ENCODE measurements at places on chromosomes 6 and 20. TPM values are rescaled to one million over a fixed set of nuclear protein-coding genes. Genes with fewer than 3 reads are reported as not detected.

DNA sequence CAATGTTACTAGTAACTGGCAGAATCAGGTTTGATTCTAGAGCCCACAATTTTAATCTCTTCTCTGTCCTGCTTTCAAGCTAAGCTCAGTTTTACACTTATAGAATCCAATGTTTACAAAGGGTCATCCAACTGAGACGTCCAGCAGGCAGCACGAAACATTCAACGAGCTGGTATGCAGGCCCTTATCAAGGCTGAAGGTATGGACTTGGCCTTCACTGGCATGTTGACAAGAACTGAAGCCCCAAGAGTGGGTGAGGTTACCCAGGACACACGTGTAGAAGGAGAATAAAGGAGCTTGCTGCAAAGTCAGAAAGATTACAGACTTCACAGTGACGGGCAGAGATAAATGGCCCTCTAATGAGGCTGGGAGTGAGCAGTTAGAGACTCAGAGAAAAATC, 187.4 kb downstream of the KIF16B start:
- H3K27me3 ChIP-seq: no peaks in the 10 kb centered on the region
- no peak for DNase-seq
- no peak overlapping the region for H3K27ac ChIP-seq
- no peak overlapping the region for H3K4me3 ChIP-seq

DNA sequence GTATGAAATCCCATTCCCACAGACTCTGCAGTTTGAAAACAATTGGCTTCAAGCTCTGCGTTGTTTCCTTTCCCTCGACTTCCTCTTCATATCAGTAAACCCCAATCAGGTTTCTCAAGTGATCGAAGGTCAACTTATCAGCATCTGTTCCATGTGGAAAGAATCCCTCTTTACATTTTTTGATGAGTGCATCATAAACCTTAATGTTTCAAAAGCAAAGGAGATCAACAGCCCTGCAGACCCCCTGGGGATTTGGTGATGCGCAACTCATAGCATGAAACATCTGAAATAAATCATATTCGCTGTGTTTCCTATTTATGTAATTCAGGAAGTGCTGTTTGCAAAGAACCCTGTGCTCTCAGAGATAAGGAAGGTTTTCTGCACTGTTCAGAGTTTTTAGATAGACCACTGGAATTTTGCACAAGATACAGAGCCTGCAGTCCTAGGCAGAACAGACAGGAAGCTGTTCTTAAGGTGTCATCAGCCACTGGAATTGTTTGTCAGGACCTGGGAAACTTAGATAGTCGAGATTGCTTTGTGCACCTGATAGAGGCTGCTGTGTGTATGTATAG, 216.0 kb downstream of the HIVEP2 start:
- no peak overlapping the region for H3K27ac ChIP-seq
- DNase-seq: no peak
- no peaks in the 10 kb centered on the region for H3K36me3 ChIP-seq

GRCh38 chr6:30184417-30185031, 21.2 kb downstream of the TRIM15 start:
- peaks cover 40% of the 10 kb centered on the region for H3K36me3 ChIP-seq
- no peak for DNase-seq
- no peak overlapping the region for H3K4me3 ChIP-seq
- no peak overlapping the region for H3K27ac ChIP-seq
- H3K27me3 ChIP-seq: peaks cover 7% of the 10 kb centered on the region

GRCh38 chr20:25081065-25081729, 744 bp downstream of the VSX1 start:
- DNase-seq: peak; percentile 67
- H3K4me1 ChIP-seq: peaks cover 10% of the 10 kb centered on the region
- no peak overlapping the region for H3K27ac ChIP-seq
- no peak overlapping the region for H3K4me3 ChIP-seq

DNA sequence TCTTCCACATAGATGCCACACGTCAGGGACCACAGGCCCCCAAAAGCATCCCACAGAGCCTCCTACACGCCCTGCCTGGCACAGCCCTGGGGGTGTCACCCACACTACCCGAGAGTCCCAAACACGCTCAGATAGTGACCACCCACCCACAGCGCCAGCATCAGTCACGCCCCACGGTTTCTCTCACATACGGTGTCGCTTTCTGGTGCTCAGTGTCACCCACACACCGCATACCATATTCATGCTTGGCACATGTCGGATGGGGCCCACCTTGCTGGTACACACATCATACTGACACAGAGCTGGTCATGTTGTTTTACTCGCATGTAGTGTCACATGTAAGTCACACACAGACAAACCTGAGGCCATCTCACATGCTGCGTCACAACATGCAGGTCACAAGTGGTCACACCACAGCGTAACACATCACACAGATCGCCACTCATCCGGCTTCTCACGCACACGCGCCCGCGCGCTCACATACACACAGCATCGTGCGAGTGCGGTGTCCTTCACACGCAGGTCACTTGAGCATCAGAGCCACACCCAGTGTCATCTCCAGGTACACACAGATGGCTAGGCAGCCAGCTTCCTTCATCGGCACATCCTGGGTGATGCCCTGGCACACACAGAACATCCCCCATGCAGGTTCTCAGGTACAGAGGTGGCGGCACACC, 3.4 kb downstream of the TEAD3 start:
- H3K27me3 ChIP-seq: peaks cover 12% of the 10 kb centered on the region
- H3K27ac ChIP-seq: peak overlapping the region; percentile 4
- DNase-seq: no peak
- no peaks in the 10 kb centered on the region for H3K36me3 ChIP-seq
- H3K4me1 ChIP-seq: peaks cover 16% of the 10 kb centered on the region
- no peak overlapping the region for H3K4me3 ChIP-seq

- H3K27me3 ChIP-seq: no peaks in the 10 kb centered on the region
- no peak overlapping the region for H3K27ac ChIP-seq
- H3K4me1 ChIP-seq: peaks cover 13% of the 10 kb centered on the region
Observed at GRCh38 chr20:41304424-41305079, 13.0 kb downstream of the ZHX3 start.

DNA sequence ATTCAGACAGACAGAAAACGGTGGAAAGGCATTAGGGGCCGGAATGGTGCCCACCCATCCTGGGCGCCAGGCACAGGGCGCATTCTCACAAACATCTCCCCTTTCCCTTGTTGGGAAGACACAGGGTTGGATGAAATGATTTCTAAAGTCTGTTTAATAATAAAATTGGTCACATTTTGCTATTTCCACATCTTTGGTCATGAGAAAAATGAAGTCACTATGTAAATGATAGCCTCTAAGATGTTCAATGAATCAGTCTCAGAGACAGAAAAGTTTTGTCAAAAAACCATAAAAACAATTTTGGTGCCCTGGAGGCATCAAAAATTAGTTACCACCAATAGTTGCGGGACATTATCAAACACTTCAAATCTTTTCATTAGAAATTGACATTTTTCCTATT, 40.7 kb downstream of the PRR18 start:
- no peaks in the 10 kb centered on the region for H3K36me3 ChIP-seq
- no peak overlapping the region for H3K27ac ChIP-seq
- H3K4me3 ChIP-seq: no peak overlapping the region
- no peak for DNase-seq

GRCh38 chr20:8242827-8243724, 111.0 kb downstream of the PLCB1 start:
- no peak overlapping the region for H3K4me3 ChIP-seq
- H3K27me3 ChIP-seq: no peaks in the 10 kb centered on the region
- no peaks in the 10 kb centered on the region for H3K36me3 ChIP-seq
- no peak for DNase-seq
- no peaks in the 10 kb centered on the region for H3K4me1 ChIP-seq
- H3K27ac ChIP-seq: no peak overlapping the region

The PAX1 gene
- total RNA-seq: not detected

DNA sequence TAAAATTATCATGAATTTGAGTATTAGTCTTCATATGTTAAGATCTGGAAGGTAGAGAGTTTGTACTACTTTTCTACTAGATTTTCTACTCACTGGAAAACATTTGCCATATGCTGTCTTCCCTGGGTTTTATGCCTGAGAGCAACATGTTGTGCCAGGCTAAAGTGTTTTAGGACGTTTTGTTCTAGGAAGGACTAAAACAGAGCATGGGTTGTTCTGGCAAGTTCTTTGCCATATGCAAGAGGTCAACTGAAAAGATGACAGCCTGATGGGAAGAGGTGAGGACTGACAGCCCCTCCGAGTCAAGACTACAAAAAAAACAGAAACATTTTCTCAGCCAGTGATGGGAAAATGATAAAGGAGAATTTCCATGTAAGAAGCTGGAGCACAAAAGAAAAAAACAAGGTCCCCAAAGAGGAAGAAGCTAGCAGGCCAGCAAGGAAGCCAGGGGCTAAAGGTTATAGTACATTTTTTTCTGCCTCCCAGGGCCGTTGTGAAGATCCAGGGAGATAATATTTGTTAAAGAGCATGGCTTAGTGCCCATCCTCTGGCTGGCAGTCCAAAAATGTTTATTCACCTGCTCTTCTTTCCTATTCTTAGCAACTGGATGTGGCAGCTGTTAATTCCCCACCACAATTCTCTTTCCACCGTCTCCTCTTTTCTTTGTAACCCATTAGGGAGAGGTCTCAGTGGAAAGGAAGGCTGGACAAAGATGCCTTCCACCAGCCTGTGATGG, 7.8 kb downstream of the SCGN start:
- DNase-seq: no peak
- H3K4me1 ChIP-seq: no peaks in the 10 kb centered on the region
- H3K4me3 ChIP-seq: no peak overlapping the region
- H3K36me3 ChIP-seq: no peaks in the 10 kb centered on the region
- peaks cover 17% of the 10 kb centered on the region for H3K27me3 ChIP-seq

The SIRPG gene
- total RNA-seq: 112 TPM

- peaks cover 4% of the 10 kb centered on the region for H3K27me3 ChIP-seq
- H3K4me3 ChIP-seq: no peak overlapping the region
- no peaks in the 10 kb centered on the region for H3K4me1 ChIP-seq
- H3K36me3 ChIP-seq: no peaks in the 10 kb centered on the region
Observed at GRCh38 chr6:116057766-116058165, 2.9 kb downstream of the FRK start.

GRCh38 chr20:7579888-7580287, 360.4 kb downstream of the HAO1 start:
- no peaks in the 10 kb centered on the region for H3K36me3 ChIP-seq
- no peak overlapping the region for H3K4me3 ChIP-seq
- H3K4me1 ChIP-seq: no peaks in the 10 kb centered on the region
- DNase-seq: no peak

- H3K27ac ChIP-seq: peak overlapping the region; percentile 34
- peaks cover 3% of the 10 kb centered on the region for H3K27me3 ChIP-seq
- H3K4me1 ChIP-seq: peaks cover 26% of the 10 kb centered on the region
- peaks cover 5% of the 10 kb centered on the region for H3K36me3 ChIP-seq
- no peak overlapping the region for H3K4me3 ChIP-seq
- DNase-seq: peak; percentile 23
Observed at GRCh38 chr6:89051676-89052075, 28.9 kb upstream of the PNRC1 start.

The TEAD3 gene
- 0.21 TPM for total RNA-seq

- peaks cover 4% of the 10 kb centered on the region for H3K27me3 ChIP-seq
- no peak overlapping the region for H3K27ac ChIP-seq
Observed at GRCh38 chr6:79610306-79611009, 20.7 kb upstream of the SH3BGRL2 start.

- peaks cover 37% of the 10 kb centered on the region for H3K4me1 ChIP-seq
- H3K27ac ChIP-seq: peak overlapping the region; percentile 88
- peaks cover 51% of the 10 kb centered on the region for H3K36me3 ChIP-seq
- H3K4me3 ChIP-seq: peak overlapping the region; percentile 35
- DNase-seq: peak; percentile 86
Observed at GRCh38 chr20:37990571-37991151, 42.6 kb downstream of the TTI1 start.

- H3K27me3 ChIP-seq: peaks cover 3% of the 10 kb centered on the region
- H3K4me3 ChIP-seq: no peak overlapping the region
- no peak for DNase-seq
Observed at GRCh38 chr20:48166082-48166835, 381.0 kb upstream of the SULF2 start.

GRCh38 chr20:48012401-48012974, 227.2 kb upstream of the SULF2 start:
- peaks cover 2% of the 10 kb centered on the region for H3K27me3 ChIP-seq
- no peaks in the 10 kb centered on the region for H3K4me1 ChIP-seq
- DNase-seq: no peak
- H3K27ac ChIP-seq: no peak overlapping the region

GRCh38 chr20:47521059-47521808, 19.5 kb downstream of the NCOA3 start:
- no peak overlapping the region for H3K4me3 ChIP-seq
- DNase-seq: no peak
- H3K27ac ChIP-seq: no peak overlapping the region
- peaks cover 64% of the 10 kb centered on the region for H3K36me3 ChIP-seq
- H3K4me1 ChIP-seq: peaks cover 23% of the 10 kb centered on the region

- H3K4me3 ChIP-seq: no peak overlapping the region
- H3K4me1 ChIP-seq: no peaks in the 10 kb centered on the region
- H3K36me3 ChIP-seq: no peaks in the 10 kb centered on the region
- DNase-seq: no peak
- H3K27ac ChIP-seq: no peak overlapping the region
- H3K27me3 ChIP-seq: no peaks in the 10 kb centered on the region
Observed at GRCh38 chr6:69027861-69028260, 392.8 kb downstream of the ADGRB3 start.

DNA sequence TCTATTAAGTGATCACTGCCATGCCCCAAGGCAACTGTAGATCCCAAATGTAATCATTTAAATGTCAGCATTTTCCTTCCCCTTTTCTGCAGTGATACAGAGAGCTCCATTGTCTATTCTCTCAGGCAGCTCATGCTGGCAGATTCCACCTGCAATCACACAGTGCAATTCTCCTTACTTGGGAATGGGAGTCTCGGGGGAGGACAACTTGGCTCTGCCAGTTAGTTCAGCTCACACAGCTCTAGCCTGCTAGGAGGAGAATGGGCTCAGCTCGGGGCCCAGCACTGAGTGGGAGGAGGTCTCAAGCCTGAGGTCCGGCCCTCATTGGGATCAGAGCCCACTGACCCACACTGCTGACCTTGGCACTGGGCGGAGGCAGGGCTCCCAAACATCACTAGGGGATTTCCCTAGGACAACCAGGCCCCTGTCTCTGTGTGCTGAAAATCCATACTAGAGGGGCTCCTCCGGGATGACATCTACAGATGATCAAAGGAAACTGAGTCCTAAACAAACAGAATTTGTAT, 109.2 kb upstream of the ASF1A start:
- no peak overlapping the region for H3K4me3 ChIP-seq
- DNase-seq: no peak
- H3K27ac ChIP-seq: no peak overlapping the region
- peaks cover 10% of the 10 kb centered on the region for H3K4me1 ChIP-seq
- no peaks in the 10 kb centered on the region for H3K27me3 ChIP-seq
